ENCODE measurements at places on chromosomes 11 and 22.
A peak's percentile ranks its signal among the peaks of the same experiment; 100 is the strongest.

DNA sequence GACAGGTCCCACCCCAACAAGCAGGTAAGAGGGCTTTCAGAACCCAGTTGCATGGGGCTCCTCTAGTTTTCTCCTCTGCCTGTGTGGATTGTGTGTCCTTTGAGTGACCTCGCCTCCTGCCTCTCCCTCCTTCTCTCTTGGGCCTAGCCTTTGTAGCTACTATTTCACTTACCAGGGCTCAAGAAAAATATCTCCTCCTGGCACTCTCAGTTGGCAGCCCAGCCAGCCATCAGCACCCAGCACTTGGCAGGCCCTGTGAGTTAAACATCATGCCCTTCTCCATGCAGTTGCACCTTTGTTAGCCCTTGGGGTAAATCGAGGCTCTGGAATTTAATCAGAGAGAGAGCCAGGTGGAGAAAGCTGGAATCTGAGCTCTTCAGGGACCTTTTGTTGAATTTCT, 35.4 kb upstream of the SORL1-AS1 start:
- no peak for DNase-seq

DNA sequence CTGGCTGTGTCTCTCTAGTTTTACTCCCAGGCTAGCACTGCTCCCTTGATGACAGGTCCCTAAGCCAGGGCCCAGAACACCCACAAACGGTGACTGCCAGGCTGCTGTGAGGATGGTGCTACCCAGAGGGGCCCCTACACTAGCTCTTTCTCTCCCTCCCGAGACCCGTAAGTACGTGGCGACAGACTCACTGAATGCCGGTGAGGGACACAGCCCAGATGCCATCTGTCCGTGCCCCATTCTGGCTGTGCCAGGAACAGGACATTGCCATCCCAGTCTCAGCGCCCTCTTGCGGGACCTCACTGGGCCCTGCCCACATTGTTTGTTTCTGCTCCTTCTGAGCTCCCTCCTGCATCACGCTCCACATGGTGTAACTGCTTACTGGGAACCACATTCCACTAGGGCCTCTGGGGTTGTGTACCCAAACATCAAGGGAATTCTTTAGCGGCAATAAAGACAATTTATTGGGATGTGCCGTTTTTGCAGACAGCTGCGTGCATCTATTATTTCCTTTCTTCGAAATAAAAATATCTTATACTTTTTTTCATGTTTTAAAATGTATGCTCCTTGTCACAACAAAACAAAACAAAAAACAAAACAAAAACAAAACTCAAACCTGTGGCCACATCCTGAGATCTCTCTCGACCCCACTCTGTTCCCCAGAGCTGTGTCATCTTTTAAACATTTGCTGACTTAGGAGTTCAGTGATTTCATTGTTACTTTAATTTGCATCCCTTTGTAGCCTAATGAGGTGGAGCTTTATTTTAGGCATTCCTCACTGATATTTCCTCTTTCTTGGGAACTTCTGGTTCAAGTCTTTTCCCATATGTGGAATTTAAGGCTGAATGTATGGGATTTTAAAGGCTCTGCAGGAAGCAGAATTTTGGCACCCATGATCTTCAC, 4.4 kb upstream of the TPCN2 start:
- DNase-seq, result no peak

GRCh38 chr11:11993839-11994238, 14.6 kb downstream of the DKK3 start:
- DNase-seq, result no peak

DNA sequence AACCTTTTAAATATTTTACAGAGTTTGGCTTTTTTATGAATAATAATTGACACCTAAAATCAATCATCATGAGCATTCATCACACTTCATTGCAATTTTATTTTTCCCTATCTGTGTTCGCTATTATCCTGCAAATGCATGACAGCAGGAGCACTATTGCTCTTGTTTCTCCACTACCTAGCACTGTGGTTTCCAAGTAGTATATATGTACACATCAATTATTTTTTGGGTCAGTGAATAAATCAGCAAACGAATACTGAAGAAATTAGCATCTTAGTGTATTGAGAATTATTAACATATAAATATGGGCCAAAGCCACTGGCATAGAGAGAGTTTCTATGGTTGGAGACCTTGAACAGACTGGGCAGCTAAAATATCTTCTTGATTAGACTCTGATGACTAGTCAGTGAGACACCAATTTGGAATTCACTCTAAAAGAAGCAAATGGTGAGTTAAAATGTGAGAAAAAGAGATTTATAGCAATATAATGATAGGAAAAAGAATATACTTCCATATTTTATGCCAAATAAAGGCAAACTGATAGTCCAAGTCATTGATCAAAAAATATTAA, 731.1 kb upstream of the LUZP2 start:
- no peak for DNase-seq

DNA sequence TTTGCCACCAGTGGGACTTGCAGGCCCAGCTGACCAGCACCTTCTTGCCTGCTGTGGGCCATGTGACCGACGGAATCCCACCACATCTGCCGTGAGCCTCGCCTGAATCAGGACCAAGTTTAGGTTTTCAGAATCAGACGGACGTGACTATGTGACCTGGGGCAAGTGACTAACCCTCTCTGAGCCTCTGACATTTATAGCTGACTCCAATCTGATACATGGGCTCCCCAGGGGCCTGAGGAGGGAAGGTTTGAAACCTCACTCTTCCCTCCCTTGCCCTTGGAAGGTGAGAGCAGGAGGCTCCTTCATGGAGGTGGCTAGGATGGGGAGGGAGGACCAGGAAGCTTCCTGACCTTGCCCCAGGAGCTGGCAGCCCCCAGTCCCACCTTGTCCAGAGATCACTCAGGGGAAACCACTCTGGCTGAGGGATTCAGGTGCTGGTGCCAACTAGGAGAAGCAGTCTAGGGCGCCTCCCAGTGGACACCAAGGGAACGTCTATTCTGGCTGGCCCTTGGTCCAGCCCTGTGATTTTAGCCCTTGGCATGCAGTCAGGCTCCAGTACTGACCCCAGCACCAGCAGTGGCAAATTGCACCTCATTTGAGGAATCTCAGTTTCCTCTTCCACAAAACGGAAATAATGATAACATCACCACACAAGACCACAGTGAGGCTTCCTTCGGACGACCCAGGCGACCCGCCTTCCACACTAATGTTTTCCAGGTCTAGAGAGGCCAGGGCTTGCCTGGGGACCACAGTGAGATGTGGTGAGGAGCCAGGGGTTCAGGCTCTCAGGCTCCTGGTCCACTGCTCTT, 47.2 kb upstream of the SYT7 start:
- peak; percentile 2 for DNase-seq

GRCh38 chr22:35409783-35410662, 10.1 kb downstream of the MCM5 start:
- no peak for DNase-seq

GRCh38 chr22:45886540-45886939, 90.4 kb downstream of the WNT7B start:
- DNase-seq, result no peak

DNA sequence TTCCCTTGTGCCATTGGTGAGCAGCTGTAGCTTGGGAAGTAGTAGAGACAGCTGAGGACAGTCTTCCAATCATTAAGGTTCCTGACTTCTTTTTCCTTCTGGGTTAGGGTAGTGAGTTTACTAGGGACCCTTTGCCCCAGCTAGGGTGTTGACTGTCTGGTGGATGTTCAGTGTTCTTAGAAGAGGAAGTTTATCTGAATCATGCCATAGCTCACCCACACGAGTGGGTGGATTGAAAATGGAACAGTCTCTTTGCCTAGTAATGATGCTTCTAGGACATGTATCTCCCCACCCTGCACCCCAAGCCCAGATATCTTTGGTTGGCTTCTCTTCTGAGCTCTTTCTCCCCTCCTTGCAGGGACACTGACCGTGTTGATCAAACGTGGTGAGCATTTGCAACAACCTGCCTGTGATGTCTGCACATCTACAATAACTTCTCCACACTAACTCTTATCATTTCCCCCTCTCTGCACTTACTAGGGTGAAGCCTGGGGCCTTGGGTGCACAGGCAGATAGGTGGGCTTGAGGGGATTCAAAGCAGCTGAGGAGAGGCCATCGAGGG, 57.1 kb upstream of the HORMAD2 start:
- no peak for DNase-seq

DNA sequence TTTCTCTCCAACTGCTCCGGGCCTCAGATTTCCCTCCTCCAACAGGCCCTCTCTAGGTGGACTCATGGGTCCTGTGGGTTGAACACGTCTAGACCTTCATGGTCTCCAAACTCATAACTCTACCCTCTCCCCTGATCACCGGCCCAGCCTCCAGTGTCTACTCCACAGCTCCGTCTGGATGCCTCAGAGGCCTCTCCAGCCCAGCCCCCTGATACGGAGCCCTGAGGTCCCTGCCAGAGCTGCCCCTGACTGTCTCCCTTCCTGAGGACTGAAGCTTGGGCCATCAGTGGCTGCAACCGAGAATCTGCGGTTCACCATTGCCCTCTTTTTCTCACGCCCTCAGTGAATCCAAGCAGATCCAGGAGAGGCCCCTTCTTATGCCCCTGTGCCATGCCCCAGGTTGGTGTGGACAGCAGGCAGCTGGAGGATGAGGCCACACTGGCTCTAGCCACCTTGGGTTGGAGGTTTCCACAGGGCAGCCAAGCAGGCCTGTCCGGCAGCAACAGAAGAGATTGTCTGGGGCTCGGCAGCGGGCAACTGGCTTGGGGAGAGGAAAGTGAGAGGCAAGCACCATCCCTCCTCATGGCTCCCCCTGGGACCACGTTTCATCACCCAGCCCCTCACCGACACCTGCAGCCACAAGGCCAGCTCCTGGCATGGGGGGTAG, 104.6 kb upstream of the FGF3 start:
- no peak for DNase-seq

GRCh38 chr11:132556316-132556715, 976.0 kb downstream of the OPCML start:
- DNase-seq, result no peak

DNA sequence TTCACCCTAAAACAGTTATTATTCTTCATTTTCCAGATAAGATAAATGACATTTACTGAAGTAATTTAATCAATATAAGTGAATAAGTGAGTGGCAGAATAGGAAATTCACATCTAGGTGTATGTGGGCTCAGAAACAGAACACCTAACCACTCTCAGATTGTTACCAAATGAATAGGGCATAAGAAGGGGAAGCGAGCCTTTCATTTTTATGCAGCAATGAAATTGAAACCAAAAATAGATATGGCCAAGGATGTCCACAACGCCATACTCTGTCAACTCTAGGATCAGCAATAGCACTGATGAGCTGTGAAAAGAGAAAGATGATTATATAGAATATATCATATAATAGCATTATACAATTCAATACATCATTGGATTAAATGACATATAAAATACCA, 398.1 kb upstream of the API5 start:
- no peak for DNase-seq

- DNase-seq, result no peak
These were observed 27.4 kb upstream of the MALAT1 start for GRCh38 chr11:65471447-65471891.

- DNase-seq, result no peak
These were observed 11.1 kb downstream of the TSSC4 start for GRCh38 chr11:2411446-2412305.

All from activated T-cell treated with anti-CD3 and anti-CD28 coated beads for 4 hours (primary cell).